ENCODE measurements at places on chromosomes 11 and 22.

DNA sequence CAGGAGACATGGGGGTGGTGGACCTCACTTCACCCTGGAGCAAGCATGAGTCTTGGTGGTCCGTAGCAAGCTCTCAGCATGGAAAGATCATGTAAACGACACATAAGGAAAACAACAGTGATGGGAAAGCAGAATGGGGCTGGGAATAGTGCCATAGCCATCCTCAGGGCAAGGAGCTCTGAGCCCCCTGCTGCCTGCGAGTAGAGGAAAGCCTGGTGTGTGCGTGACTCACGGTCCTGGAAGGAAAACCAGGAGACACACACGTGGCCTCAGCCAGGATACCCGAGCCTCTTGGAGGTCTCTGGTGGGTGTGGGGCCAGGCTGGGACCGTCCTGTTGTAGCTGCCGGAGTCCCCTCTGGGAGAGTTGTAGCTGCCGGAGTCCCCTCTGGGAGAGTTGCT is 12.4 kb downstream of the SHANK3 start:
- DNase-seq = no peak

DNA sequence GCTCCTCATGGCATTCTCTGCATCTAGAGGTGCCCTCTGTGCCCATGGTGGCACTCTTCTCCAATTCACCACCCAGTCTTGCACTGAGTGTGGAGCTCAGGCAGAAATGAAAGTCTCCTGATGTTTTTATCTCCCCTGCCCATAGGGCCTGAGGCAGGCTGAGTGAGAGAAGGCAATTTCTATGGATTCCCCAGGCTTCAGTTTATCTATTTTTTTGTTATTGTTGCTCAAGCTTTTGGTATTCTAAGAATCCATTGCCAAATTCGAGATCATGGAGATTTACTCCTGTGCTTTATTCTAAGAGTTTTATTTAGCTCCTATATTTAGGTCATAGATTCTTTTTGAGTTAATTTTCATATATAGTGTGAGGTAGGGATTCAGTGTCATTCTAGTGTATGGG is 40.7 kb downstream of the TSPAN18 start:
- no peak for DNase-seq

DNA sequence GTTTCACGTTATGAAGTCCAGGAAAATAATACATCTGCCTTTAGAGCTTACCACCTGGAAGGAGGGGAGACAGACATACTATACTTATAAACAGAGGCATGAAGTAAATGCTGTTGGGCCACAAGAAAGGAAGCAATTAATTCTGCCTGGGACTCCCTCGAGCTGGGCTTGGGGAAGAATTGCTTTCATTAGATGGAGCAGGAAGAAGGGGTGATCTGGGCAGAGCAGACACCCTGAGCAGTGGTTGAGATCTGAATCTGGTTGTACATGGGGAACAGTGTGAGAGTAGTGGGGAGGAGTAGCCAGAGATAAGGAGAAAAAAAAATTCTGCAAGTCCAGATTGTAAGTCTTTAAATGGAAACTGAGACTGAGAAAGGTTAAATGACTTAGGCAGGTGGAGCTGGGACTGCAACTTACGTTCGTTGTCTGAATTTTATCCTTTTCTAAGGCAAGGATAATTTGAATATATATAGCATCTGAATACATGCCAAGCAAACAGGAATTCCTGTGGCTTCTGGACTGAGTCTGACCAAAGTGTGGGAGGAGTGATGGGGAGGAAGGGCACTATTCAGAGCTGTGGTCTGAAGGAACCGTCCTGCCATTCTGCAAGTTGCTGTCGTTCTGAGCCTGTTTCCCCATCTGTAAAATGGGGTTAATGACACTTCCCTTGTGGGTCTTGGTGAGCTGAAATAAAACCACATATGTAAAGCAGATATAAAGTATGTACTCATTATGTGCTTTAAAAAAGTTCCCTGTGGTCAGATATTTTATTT is 7.9 kb downstream of the NCAM1 start:
- no peak for DNase-seq

DNA sequence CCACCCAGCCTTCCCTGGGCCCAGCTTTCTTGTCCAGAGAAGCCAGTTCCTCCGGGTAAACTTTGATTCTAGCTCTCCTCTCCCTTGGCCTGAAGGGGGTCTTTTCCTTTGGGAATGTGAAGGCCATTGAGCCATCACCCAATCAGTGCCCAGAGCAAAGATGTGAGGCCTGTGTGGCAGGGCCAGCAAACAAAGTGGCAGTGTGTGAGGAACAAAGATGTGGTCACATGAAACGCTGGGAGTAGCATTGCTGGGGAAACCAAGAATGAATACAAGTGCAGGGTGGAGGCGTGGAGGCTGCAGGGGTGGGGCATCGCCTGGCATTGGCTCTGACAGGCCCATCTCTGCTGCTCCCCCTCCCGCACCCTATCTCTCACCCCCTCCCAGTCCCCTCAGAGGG is 91.9 kb upstream of the BID start:
- DNase-seq = no peak
